ENCODE measurements at places on chromosomes 13 and 19. TPM values are rescaled to one million over a fixed set of nuclear protein-coding genes. Genes with fewer than 3 reads are reported as not detected.
A peak's percentile ranks its signal among the peaks of the same experiment; 100 is the strongest.

GRCh38 chr19:18304208-18304457 lies 18.7 kb downstream of the LSM4 start:
- DNase-seq: no peak

GRCh38 chr13:106488076-106488475 lies 47.4 kb downstream of the EFNB2 start:
- no peak for DNase-seq

- no peak for DNase-seq
These were observed 1597.1 kb upstream of the MIR17HG start for GRCh38 chr13:89750371-89750770.

GRCh38 chr19:29764361-29764760 lies 47.4 kb upstream of the CCNE1 start:
- no peak for DNase-seq

INSL3 gene
- not detected for total RNA-seq

DNA sequence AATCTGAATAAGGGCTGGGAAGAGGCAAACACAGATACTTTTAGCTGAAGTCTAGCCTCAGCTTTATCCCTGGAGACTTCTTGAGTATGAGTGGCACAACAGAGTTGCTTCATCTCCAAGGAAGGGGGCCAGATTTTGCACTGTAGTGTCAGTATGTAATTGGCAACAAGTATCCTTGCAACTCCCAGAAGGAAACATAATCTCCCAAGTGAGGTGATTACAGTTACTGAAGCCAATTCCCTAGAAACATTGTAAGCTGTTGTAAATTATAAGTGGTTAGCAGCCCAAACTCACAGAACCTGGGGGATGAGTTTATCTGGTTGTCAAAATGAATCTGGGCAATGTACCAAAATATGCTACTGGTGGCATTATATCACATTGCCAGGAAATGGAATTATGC lies 2065.7 kb upstream of the PCDH20 start:
- DNase-seq: no peak

NLRP11 gene
- not detected for total RNA-seq

ZNF610 gene
- 2.8 TPM for total RNA-seq

ATP4B gene
- not detected for total RNA-seq

GRCh38 chr13:109751477-109751876 lies 34.9 kb downstream of the IRS2 start:
- no peak for DNase-seq

- peak; percentile 89 for DNase-seq
These were observed 1.1 kb upstream of the ZNF763 start for GRCh38 chr19:11963566-11964355.

- no peak for DNase-seq
These were observed 332 bp downstream of the IRGQ start for GRCh38 chr19:43595605-43595998.

- DNase-seq: no peak
These were observed 146.8 kb downstream of the STK24 start for GRCh38 chr13:98429977-98430736.

CCDC70 gene
- not detected for total RNA-seq

GRCh38 chr13:93169980-93170379 lies 56.6 kb upstream of the GPC6 start:
- no peak for DNase-seq

DNA sequence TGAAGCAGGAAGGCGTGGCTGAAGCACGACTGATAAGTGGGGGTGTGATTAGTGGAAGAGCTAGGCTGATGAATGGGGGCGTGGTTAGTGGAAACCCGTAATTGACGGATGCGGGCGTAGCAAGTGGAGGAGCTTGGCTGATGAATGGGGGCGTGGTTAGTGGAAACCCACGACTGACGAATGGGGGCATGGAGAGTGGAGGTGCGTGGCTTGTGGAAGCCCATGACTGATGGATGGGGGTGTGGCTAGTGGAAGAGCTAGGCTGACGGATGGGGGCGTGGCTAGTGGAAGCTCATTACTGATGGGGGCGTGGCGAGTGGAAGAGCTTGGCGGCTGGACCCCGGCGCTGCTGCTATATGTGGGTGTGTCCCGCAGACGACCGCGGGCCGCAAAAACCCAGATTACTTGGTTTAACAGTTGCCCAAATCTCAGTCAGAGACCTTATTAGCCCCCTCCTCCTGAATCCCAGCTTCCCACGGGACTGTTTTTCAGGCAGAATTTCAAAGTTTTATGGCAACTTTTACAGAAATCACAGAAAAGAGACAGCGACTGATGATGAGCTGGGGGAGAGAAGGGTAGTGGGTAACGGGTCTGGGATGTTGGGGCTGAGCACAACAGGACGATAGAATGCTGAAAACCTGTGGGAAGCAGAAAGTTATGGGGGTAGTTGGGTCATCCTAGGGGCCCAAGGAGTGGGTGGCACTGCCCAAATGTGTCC lies 9.0 kb upstream of the MEIS3 start:
- peak; percentile 89 for DNase-seq

- DNase-seq: peak; percentile 78
These were observed 6.2 kb downstream of the TLE6 start for GRCh38 chr19:2983351-2984214.

- no peak for DNase-seq
These were observed 72.7 kb downstream of the KATNAL1 start for GRCh38 chr13:30234619-30235162.
